Cardiac ventricle fibroblast (primary cell): ENCODE measurements at places on chromosomes 1 and 21. TPM values are rescaled to one million over a fixed set of nuclear protein-coding genes. Genes with fewer than 3 reads are reported as not detected.

ASCL5 gene
- total RNA-seq, result 0.34 TPM in 1 of 2 replicates, not detected in the other

ANGPTL1 gene
- total RNA-seq, result 34.1 and 47.6 TPM in 2 replicates

CTTNBP2NL gene
- total RNA-seq, result 10.0 and 22.3 TPM in 2 replicates

CENPF gene
- total RNA-seq, result 3.5 and 6.6 TPM in 2 replicates
